Globus pallidus (tissue), 1 donor: ENCODE measurements at places on chromosomes 4 and X.

DNA sequence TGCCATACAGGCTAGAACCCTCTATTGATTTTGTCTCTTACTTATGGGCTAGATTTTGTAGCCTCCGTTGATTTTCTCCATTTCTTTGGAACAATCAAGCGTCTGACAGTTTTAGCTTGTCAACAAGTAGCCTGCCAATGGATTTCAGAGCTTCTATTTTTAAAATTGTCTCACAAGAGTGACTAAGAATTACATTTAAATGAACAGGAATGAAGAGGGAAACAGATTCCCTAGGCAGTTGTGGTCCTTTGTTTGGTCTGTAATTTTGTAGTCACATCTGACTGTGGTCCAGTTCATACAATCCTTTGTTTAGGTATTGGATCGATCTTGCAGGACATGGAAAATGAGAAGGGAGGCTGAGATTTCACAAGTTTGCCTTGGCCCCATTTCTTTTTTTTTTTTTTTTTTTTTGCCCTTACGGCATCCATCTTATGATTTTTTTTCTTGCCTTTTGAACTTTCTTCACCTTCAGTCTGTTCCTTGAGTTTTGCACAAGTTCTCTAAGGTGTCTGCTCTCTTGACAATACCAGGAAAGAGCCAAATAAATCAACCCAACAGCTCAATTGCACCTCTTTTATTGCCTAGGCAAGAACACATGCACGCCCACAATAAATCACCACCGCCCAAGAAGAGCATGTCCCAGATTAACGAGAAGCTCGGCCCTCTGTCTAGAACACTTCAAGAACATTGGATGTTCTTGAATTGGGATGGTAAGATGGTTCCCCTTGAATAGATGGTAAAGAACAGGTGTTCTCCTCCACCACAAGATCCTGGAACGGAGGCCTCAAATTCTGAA is 86.5 kb upstream of the EGFL6 start:
- no peak for DNase-seq

GRCh38 chr4:94068753-94069719 is 138.6 kb upstream of the SMARCAD1 start:
- no peak for DNase-seq

DNA sequence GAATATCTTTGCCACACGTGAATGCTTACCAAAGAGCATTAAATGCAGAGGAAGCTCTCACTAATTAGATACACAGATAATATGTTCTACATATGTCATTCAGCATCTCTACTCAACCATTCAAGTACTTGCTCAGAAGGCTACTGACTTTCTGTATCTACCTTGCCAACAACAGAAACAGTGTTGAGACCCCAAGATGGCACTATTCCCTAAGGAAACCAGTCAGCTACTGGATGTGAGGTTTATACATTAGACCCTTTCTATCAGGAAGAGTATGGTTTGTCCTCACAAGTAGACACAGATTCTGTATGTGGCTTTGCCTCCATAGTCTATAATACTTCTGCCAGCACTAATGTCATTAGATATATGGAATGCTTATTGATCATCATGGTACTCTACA is 443.9 kb upstream of the INTU start:
- DNase-seq = no peak

DNA sequence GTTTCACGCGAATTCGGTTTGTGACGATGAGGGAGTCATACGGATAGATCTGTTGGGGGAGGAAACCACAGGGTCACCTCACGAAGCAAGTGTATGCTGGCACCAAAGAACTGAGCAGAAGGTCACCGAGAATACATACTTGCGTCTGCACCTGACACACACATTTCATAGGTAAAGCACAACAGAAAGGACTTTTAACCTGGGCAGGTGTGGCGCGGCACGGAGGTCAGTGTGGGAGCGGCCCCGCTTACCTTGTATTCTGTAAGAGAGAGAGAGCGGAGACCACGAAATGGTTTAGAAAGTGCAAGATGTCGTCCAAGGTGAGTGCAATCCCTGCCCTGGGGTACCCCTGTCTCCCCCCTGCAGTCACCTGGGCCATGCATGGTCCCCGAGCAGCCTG is 43.6 kb upstream of the AFAP1 start:
- DNase-seq = no peak

DNA sequence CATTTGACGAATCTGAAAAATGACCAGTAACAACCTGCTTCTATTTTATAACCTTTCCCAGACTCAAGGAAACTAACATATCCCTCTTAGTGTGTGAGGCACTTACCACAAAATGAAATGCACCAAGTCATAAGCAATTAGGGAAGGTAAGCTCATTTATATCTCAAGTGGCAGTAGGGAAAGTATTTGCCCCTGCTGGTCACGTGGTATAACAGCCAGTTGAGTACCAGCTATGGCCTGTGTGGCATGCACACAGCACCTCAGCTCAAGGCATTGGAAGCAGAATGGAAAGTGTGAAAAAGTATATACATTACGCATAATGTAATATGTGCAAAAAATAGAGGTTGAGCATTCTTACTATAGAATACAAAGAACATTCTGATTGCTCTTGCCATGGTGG is 178.3 kb upstream of the GYPA start:
- DNase-seq = no peak

- no peak for DNase-seq
Measured at GRCh38 chrX:68999356-68999755, 165.9 kb downstream of the PJA1 start.

DNA sequence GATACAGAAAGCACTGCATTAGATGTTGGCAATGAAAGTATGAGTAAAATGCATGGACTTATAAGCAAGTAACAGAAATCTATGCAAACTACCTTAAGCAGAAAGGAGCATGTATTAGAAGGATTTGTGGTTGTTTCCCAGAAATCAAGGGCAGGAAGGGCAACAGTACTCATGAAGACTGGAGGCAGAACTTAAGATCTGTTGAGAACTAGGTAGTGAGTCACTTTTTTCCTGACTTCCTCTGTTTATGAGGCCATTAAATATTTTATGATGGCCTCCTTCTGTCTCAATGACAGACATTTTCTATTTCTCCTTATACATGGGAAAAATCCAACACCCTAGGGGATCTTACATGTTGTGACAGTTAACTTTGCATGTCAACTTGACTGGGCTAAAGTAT is 398.2 kb downstream of the MID1IP1 start:
- no peak for DNase-seq

- DNase-seq = no peak
Measured at GRCh38 chrX:10045327-10046000, 78.3 kb downstream of the CLDN34 start.

DNA sequence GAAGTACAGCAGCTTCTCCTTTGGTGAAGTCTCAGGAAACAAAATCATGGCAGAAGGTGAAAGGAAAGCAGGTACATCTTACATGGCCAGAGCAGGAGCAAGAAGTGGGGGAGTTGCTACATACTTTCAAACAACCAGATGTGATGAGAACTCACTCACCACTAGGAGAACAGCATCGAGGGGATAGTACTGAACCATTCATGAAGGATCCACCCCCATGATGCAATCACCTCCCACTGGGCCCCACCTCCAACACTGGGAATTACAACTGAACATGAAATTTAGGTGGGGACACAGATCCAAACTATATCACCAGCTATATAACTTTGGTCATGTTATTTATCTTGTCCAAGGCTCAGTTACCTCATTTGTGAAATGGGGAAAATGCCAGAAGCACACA is 159.4 kb downstream of the OPHN1 start:
- no peak for DNase-seq

DNA sequence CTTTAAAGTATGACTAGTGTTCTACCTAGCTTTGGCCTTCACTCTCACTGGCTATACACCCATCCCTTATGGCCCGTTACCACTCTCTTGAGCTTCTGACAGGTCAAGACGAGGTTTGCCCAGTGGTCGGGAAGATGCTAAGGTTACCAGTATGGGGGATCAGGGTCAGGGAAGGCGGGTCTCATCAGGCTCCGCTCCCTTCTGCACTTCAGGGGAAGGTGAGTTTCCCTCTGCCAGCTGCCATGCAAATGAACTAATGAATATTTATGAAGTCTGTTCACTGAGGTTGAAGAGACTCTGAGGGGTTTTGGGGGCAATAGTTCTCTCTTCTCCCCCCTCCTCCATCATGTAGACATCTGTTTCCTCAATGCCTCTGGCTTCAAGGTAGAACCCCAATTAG is 6.6 kb downstream of the EFNB1 start:
- no peak for DNase-seq

DNA sequence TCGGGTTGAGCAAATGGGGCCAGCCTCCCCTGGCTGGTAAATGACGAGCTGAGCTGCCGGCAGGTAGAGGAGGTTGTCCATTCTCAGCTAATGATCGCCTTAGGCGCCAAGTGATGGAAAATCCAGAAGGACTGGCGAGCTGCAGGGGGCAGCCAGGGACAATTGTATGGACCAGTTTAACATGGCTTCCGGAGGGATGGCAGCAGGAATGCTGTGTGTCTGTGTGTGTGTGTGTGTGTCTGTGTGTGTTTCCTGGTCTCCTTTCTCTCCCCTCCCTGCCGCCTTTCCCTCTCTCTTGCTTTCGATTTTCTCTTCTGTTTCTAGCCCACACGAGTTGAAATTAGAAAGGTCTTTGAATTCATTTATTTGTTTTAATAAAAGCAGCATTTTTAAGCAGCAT is 45.2 kb upstream of the BCOR start:
- no peak for DNase-seq

GRCh38 chr4:185870366-185870765 is 58.4 kb upstream of the SORBS2 start:
- peak; percentile 1 for DNase-seq

DNA sequence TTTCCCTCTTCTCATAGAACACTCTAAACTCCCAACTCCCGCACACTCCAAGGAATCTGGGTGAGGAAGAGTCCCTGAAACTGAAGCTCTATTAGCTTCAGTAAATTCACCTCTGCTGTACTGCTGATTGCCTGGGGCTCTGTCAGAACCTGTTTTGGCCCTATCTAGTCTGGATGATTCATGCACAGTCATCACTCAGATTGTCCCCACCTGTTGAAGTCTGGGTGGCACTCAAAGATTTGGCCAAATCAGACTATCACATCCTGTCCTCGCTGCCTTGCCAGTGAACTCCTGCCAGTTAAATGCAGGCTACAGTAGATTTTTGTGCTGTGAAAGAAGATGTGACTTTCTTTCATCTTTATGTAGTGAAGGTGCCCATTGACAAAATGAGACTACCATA is 63.5 kb upstream of the EMCN start:
- DNase-seq = no peak
